ENCODE measurements at places on chromosomes 3 and 15. TPM values are rescaled to one million over a fixed set of nuclear protein-coding genes. Genes with fewer than 3 reads are reported as not detected.

The ALDH1A2 gene
- total RNA-seq: 18.5 TPM

The GCNT3 gene
- total RNA-seq: 0.69 TPM

- DNase-seq: no peak
These were observed 16.9 kb downstream of the SLC24A1 start for GRCh38 chr15:65638681-65639089.

DNA sequence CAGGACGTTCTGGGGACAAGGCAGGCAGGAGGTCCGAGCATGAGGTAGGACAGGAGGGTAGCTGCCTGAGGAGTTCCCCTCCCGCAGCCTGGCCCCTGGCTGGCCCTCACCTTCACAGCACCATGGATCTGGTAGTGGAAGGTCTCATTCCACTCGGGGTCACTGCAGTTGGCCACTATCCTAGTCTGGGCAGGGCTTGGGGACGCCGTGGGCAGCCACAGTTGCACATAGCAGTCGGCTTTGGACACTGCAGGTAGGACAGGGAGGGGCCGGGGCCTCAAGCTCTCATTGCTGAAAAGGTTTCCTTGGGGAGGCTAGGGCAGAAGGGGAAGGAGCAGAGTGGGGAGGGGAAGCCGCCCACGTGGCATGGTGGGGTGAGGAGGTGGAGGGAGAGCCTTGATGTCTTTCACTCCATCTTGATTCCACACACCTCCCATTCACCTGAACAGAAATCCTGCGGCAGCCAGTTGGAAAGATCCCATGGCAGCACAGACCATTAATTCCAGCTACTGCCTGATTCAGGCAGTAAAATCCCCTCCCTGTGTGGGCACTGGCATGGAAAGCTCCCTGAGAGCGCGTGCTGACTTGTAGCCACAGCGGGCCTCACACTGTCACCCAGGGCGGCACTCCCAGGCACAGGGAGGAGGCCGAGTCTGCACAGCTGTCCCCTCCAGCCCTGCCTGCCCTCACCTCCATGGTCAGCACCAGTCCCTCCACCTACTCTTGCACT, 2.1 kb downstream of the PLA2G4F start:
- DNase-seq: no peak

DNA sequence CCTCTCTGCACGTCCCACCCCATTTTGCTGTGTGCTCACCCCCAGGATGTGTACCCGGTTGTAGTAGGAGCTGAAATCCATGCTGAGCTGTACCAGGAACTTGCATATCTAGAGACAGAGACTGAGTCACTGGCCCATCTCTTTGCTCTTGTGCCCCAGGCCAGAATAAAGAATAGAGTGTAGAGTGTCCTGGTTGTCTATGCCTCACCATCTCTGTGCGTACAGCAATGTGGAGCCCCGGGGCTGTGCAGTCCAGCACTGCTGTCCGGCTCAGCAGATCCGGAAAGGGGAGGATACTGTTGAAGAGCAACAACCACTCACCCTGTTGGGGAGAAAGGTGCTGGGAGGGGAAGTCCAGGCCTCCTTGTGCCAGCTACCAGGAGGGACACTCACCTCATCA, 2.6 kb downstream of the DALRD3 start:
- no peak for DNase-seq

GRCh38 chr3:150844484-150844883, 60.8 kb downstream of the MINDY4B start:
- no peak for DNase-seq

GRCh38 chr3:131402391-131403039, 20.9 kb downstream of the NUDT16 start:
- DNase-seq: no peak

DNA sequence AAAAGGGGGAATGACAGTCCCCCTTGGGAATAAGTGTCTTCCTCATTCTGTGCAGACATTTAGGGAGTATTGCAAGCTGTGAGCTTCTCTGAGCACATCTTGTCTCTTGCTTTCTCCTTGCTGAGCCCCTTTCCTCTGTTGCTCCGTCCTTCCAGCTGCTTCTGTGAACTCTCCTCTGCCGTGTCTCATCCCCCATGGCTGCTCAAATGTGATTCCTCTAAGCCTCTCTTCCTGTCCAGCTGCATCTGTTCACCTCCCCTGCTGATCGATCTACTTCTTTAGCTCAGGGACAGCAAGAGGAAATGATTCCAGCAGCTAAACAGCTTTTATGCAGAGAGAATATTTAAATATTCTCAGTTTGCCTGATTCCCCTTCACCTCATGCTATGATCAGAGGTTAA, 328.0 kb upstream of the DNAJC19 start:
- DNase-seq: no peak

The MKRN3 gene
- 0.46 TPM for total RNA-seq

DNA sequence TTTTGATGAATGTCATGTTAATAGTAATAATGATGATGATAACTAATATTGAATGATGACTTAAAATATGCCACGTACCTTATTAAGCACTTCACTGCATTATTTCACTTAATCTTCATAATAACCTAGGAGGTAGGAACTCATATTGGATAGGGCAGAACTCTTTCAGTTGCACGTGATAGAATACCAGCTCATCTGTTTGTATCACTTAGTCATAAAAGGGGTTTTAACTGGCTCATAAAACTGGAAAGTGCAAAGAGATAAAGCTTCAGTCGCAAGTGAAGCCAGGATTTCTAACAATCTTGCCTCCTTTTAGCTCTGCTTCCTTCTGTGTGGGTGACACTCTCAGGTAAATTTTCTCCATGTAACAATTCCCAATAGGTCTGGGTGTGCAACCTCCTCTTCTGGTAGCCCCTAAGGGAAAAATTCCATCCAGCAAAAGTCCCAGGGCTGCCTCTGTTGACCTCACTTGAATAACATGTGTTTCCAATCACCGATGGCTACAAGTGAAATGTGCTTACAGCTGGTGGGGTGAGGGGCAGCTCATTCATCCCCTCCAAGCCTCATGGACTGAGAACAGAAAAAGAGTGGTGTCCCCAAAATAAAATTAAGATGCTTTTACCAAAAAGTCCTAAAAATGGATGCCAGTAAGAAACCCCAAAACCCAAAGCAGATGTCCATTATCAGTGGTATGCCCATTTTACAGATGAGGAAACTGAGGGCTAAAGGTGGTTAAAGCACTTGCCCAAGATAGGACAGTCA, 9.3 kb downstream of the GXYLT2 start:
- no peak for DNase-seq

DNA sequence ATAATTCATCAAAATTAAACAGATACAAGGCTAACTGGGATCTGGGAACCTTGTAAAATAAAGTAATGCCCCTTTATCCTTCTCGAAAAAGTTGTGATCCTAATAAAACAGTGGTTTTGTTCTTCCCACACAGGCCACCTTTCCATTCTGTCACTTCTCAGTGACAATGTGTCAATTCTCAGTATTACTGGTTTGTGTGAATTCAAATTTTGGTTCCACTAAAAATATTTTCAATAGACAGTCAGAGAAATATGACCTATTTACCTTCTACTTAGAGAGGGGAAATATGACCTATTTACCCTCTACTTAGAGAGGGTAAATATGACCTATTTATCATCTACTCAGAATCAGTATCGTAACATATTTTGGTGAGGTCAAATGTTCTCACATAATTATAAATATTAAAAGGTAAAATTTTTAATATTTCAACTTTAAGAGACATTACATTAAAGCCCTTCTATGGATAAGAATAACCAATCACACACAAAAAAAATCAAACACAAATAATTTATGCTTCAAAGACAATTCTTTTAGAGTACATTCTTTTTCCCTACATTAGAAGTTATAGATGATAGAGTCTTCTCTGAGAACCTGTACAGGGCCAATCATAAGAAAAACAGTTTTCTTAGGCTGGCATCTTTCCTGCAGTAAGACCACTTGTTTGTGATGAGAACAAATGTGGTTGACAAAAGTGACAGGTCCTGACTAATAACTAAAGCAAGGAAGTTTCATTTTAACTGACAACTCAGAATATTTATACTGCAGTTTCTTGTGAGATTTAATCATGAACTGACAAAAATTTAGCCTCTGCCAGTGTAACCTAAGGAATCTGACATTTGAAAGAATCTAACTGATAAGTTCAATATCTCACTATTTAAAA, 323.3 kb downstream of the DIPK2A start:
- no peak for DNase-seq

GRCh38 chr15:26201177-26201858, 338.2 kb upstream of the ATP10A start:
- DNase-seq: peak; percentile 60

- DNase-seq: no peak
These were observed 183.7 kb upstream of the NAALADL2 start for GRCh38 chr3:174675406-174675805.

- no peak for DNase-seq
These were observed 39.3 kb upstream of the USP3 start for GRCh38 chr15:63465104-63465503.

- no peak for DNase-seq
These were observed 292.0 kb downstream of the TBL1XR1 start for GRCh38 chr3:176905331-176905730.

DNA sequence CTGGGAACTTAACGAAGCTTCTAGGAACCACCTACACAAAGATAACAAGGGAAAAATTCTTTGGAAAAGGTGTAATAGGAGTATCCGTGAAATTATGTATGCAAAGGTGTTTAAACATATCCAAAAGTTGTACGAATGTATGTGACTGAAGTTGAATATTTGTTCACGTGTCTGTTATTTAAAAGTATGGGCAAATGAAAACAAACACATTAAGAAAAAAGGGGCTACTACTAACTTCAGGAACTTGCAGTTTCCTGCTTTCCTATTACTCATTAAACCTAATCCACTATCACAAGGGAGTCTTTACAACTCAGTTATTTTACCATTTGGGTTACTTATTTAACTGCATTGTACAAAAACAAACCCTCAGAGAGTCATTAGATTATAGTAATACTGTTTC, 33.9 kb upstream of the GRAMD1C start:
- no peak for DNase-seq
